ENCODE measurements at places on chromosomes 7 and 10.

GRCh38 chr10:53395449-53395848 is 622.9 kb upstream of the MBL2 start:
- no peak for DNase-seq

GRCh38 chr7:141562036-141562435 is 10.8 kb downstream of the AGK start:
- no peak for DNase-seq

- DNase-seq, result no peak
Observed at GRCh38 chr7:69911337-69911736, 313.1 kb downstream of the AUTS2 start.

DNA sequence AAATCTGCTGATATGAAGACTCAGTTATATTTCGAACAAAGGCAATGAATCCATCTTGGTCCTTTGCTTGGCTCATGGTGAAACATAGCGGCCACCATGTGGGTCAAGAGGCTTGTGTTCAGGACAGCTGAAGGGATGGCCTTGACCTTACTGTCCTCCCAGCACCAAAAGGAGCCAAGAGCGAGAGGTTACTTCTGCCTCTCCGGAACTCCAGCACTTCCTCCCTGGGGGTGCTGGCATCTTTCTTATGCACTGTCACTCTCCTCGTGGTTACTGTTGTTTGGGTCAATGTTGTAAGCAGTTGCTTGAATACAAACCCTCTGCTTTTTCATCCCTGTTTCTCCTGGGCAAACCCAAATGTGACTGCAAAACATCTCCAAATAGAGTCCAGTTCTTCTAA is 100.6 kb downstream of the RBM20 start:
- no peak for DNase-seq

- peak; percentile 67 for DNase-seq
Observed at GRCh38 chr7:13800694-13801448, 188.6 kb downstream of the ETV1 start.

DNA sequence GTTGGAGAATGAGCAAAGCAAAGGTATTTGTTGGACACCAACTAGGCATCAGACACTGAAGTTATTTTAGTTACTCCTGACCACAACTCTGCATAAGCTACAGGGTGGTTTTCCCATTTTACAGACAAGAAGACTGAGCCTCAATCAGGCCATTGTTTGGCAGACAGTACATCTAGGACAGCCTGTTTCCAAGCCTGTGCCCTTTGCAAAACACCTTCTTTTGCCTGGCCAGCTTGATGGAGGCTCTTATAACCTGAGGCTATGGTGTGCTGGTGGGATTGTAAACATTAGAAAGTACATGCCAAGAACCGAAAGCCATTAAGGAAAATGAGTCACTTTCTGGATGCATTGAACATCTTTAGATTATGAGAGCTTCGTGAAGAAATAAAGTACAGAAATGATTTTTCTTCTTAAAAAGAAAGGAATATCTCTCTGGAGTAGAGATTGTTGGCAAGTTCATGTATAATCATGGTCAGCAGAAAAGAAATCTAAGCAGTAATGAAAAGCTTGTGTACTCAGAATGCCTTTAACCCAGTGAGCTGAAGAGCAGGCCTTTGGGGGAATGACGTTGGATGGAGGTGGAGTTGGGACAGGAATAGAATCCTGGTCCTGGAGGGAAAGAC is 140.6 kb downstream of the KIAA1217 start:
- DNase-seq, result no peak

DNA sequence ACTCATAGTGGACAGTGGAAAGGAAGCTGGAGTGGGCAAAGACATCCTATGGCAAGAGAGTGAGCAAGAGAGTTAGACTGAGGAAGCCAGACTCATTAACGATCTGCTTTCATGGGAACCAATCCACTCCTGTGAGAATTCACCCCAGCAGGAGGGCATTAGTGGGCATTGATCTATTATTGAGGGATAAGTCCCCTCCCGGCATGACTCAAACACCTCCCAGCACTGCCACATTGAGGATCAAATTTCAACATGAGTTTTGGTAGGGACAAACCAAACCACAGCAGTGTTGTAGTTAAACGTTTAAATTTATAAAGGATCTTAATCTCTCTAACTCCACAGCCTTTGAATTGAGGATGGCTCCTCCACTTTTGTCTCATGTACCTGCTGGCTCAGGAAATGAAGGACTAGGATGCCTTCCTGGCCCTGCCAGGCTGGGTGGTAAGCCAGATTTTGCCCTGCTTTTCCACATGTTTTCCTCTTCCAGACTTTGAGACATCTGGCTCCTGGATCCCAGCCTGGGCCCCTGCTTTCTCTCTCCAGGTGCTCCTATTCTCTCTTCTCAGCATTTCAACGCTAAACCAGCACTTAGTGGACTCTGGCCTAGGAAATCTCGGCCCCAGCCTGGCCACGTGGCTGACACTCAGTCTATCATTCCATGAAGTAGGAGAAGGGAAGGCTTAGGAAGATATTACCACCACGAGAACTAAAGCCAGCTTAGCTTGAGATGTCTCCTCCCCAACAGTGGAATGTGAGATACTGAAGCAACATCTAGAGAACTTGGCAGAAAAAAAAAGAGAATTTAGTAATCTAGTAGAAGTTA is 96.5 kb upstream of the PIP4K2A start:
- no peak for DNase-seq

DNA sequence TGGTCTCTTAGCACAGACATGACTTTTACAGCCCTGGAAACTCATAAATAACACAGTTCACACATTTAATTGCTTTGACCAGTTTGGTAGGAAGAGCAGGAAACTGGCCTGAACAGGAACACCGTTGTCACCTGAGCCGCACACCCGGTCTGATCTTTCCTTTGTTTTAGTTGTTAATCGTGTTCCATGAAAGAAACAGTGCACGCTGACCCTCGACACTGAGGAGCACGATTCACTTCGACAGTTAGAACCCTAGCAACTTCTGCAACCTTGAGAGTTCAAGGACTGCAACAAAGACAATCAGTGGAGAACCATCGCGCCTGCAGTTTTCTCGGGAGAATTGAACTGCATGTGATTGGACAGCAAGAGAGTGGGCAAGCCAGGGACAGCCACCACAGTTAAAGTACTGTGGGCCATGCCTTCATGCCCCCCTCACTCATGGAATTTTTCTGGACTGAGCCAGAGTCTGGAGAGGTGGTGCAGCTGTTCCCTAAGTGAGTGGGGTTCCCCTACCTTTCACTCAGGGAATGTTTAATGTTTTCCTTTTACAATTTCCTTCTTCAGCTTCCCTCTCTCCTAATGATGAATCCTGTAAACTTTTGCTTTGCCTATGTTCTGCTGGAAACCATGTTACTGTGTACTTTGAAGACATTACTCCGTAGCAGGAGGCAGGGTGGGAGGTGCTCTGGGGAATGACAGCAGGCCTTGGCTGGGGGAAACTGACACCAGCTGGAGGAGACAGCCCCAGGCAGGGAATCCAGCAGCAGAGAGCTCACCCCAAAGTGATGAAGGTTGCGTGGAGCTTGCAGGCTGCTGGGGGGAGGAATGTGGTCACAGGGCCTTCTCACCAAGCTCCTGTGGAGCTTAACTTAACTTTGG is 198.7 kb downstream of the ZNF438 start:
- DNase-seq, result no peak

- DNase-seq, result no peak
Observed at GRCh38 chr10:29850371-29850770, 209.0 kb downstream of the JCAD start.

- no peak for DNase-seq
Observed at GRCh38 chr10:86363833-86364490, 2.6 kb downstream of the GRID1 start.

- no peak for DNase-seq
Observed at GRCh38 chr7:40822861-40823260, 688.1 kb downstream of the SUGCT start.

GRCh38 chr7:45225311-45225947 is 67.8 kb downstream of the RAMP3 start:
- no peak for DNase-seq

- DNase-seq, result no peak
Observed at GRCh38 chr7:106196460-106197021, 84.4 kb upstream of the SYPL1 start.
